HT-29 (cell line): ENCODE measurements at places on chromosomes 6 and 20. TPM values are rescaled to one million over a fixed set of nuclear protein-coding genes. Genes with fewer than 3 reads are reported as not detected.

The HTR1E gene
- not detected in 2 replicates for total RNA-seq

The MUC22 gene
- total RNA-seq: not detected in 2 replicates

The PNRC1 gene
- total RNA-seq: 17.8 and 19.4 TPM in 2 replicates

The RBM39 gene
- 390 and 396 TPM in 2 replicates for total RNA-seq

The CD40 gene
- total RNA-seq: not detected in 2 replicates

The E2F1 gene
- 86.2 and 98.9 TPM in 2 replicates for total RNA-seq

The LPA gene
- total RNA-seq: not detected in 2 replicates

The LTB gene
- total RNA-seq: 0.13 TPM in 1 of 2 replicates, not detected in the other

The KLHDC3 gene
- total RNA-seq: 120 and 126 TPM in 2 replicates

GRCh38 chr6:5626727-5627426 lies 365.6 kb downstream of the FARS2 start:
- no peak for DNase-seq

GRCh38 chr6:63804381-63804956 lies 168.9 kb downstream of the PHF3 start:
- DNase-seq: peak; percentile 14

DNA sequence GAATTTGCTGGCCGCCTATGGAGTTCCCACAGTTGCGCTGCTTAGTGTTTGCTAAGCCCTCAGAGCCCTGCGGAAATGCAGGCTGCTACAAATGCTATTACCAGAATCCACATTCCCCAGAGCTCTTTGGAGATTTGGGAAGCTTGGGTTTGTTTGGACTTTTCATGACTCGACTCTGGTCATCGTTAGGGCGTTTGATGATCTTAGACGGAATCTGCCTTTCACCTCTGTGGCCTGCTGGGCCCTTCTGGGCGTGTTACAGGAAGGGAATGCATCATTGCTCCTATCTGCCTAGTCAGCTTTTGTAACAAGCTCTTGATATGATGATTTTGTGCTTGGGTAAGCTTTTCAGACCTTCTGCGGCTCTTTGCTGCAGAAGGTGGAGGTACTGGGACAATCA lies 50.8 kb downstream of the EYA2 start:
- DNase-seq: no peak

GRCh38 chr6:44035621-44036020 lies 91.6 kb downstream of the MRPL14 start:
- DNase-seq: no peak

- no peak for DNase-seq
Observed at GRCh38 chr6:75489025-75489424, 4.6 kb downstream of the FILIP1 start.

DNA sequence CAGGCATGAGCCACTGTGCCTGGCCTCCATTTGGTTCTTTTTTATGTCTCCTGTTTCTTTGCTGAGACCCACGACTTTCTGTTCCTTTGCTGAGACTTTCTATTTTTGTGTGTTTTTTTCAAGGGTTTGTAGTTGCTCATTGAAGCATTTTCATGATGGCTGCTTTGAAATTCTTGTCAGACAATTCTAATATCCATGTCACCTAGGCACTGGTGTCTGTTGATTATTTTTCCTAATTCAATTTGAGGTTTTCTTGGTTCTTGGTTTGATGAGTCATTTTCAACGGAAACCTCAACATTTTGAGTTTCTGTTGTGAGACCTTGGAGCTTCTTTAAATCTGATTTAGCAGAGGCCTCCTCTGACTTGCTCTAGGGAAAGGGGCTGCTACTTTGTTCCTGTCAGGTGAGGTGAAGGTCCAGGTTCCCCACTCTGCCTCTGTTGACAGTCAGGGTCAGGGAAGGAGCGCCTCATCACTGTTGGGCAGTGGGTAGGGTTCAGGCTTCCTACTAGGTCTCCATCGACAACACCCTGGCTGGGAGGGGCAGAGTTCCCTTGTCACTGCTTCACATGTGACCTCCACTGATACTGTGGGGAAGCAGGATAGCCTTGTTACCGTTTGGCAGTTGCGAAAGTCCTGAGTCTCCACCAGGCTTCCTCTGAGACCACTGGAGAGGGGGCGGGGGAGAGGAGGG lies 67.2 kb upstream of the RNF24 start:
- DNase-seq: no peak

DNA sequence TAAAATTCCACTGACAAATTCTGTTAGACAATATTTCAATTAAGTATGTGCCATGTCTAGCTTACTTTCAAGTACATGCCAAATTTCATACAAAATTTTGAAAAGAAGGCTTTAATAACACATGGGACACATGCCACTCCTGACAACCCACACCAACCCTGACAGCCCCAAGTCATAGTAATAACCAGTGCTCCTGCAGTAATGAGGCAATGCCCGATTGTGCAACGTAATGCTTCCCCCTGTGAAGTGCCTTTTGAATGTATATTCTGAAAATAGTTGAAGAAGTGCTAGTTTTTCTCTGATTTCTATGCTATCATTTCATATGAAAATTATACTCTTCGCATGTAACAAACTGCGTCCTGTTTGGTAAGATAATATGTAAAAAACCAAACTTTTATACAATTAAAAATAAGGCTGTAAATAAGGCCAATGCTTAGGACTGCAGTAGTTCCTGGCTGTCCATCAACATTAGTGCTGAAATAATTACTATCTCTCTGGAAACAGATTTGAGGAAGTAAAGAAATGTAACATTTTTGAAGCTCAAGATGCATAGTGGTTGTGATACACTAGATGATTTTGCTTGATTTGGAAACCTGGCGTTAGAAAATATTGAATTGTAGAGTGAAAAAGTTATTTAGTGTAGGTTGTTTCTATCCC lies 125.8 kb upstream of the BCLAF1 start:
- no peak for DNase-seq

DNA sequence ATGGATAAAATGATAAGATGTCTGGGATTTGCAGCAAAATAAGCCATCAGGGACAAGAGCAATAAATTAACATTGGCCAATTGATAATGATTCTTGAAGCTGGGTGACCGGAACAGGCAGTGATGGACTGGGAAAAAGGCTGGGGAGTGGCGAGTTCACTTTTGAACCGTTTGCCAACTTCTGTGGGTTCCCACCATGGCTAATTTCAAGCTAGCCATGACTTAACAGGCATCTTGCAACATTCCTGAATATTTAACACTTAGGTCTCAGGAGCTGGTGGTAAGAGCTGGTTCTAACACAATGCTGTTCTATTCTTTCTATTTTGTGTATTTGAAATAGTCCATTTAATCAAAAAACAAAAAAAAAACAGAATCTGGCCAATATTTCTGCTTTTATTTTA lies 37.6 kb upstream of the CD83 start:
- no peak for DNase-seq

- DNase-seq: no peak
Observed at GRCh38 chr20:47031004-47031403, 136.4 kb downstream of the EYA2 start.

DNA sequence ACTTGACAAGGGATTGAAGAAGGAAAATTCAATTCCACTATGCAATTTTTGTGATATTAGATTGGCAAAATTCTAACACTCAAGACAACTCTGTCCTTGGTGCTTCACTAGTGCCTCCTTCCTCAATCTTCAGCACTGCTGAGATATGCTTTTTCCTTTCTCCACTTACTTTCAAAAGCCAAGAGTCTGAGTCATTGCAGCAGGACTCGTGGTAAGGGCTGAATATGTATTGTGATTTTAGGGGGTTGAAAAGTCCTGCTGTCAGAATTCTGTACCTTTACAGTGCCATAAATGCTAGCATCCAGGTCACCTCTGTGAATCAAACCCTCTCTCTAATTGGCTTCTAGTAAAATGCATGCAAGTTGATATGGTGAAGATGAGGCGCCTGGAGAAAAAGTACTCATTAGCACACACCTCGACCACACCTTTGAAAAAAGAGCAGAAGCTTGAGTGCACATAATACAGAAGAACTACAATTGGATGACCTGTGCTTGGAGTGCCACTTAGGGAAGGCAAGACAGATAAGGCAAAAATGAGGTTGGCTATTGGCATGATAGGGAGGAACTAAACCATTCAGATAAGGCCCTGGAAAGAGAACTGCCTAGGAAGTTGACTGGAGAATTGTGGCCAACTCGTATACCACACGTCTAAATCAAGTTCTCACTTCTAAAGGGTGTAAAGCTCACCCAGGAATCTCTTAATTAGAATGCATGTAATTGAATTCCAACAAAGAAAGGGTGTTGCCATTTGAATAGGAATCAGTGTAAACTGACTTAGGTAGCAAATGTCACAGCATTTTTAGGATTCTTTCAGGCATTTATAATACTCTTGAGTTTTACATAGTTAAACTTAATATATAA lies 43.6 kb upstream of the FAM83B start:
- DNase-seq: peak; percentile 13

DNA sequence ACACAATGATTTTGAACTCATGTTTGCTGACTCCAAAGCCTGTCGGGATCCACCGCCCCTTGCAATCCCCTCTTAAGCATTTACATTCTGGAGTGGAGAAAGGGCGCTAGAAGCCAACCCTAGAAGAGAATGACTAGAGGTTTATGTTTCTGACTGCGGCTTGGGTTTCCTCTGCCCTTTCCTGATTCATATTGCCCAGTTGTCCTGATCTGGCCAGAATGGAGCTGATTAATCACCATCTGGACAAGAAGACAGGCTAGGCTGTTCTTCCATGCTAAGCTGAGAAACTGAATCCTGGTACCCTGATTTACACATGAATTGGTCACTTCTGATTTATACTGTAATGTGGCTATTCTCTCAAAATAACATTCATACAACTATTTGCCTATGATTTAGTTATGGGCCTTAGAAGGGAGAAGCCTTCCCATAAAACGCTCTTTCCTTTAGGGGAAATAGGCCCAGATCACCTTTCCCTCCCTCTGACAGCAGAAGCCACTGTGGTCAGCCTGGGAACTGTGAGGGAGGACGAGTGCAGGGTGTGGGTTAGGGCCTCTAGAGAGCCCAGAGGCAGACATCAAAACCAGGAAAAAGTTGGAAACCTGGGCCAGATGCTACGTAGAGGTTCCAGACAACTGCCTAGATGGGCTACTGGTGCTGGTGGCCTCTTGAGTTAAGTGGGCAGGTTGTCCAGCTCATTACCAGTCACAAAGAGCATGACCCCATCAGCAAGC lies 199.2 kb upstream of the PRDM1 start:
- DNase-seq: no peak

DNA sequence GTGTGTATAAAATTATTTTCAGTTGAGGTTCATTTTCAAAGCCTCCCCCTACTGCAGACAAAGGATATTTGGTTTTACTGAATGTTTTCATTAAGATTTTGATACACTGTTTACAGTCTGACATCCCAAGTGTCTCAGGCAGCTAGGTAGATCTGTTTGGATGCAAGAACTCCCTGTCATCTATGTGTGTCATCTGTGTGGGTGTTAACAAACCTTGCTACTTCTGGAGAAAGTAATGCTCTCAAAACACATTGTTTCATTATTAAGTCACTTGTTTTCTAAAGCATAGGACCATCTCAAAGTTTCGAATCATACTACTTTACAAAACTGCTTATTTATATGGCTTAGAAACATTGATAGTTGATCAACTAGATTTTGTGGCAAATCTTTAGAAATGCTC lies 114.5 kb upstream of the TMEM170B start:
- no peak for DNase-seq

- no peak for DNase-seq
Observed at GRCh38 chr6:152078001-152078400, 270.5 kb downstream of the ESR1 start.

DNA sequence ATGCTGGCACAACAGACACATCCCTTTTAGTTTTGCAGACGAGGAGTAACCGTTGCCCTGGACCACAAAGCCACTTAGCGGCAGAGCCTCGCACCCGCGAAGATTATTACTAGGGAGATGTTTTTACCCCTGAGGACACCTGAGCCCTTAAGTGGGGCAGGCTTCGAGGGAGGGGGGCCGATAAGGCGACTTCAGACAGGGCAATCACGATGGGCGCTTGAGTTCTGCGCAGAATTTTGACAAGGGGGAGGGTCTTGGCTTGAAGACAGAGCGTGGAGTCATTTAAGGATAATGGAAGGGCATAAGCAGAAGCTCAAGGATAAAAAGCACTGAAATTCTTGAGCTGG lies 650 bp upstream of the TTK start:
- no peak for DNase-seq

DNA sequence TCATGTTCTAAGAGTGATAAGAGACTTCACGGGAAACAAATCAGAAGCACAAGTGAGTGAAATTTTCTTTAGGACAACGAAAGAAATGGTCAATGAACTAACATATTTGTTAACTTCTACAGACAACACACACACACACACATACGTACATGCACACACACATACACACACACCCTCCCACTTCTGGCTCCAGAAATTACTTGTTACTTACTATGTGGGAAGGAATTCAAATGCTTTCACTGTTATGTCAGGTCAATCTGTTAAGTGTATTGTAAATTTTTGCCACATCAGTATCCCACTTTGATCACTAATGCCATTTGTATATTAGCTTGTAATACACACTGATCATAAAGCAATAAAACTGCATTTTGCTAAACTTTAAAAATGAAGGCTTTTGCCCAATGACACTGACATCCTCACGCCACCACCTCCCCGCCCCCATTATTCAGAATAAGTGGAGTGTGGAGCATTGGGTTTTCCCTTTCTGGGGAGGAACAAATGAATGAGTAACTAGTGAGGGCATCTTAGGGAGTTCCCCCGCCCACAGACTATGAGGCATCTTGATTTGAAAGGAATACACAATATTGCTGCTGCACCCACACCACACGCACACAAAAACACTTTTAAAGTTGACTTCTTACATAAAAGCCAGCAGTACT lies 76.2 kb downstream of the ATXN1 start:
- DNase-seq: no peak

GRCh38 chr6:17959302-17959701 lies 28.1 kb downstream of the KIF13A start:
- no peak for DNase-seq

DNA sequence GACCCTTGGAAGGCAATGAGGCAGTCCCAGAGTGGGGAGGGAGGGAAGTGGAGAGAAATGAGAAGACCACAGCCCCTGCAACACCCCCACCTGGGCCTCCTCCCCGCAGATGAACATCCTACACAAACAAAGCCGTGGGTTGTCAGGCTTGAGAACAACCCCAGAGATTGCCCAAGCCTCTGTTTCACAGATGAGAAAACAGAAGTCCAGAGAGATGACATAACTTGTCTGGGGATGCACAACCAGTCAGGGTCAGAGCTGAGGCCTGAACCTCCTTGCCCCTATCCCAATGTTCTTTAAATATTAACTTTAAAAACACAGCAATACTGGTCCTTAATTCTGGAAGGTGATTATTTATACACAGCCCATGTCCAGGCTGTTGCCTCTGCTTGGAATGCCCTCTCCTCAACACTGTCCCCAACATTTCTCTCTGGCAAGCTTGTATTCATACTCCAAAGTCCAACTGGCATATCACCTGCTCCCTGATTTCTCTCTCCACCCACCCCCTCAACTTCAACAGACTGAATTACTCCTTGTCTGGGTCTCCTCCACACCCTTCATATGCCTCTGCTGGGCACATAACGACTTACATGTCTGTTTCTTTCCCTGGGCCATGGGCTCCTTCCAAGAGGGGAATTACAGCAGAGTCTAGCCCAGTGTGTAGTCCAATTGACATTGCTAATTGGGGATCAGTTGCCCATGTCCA lies 135.5 kb upstream of the LRFN2 start:
- no peak for DNase-seq
